Stimulated activated CD4-positive, alpha-beta T cell treated with anti-CD3 and anti-CD28 coated beads, Interleukin-12 subunit alpha, Interleukin-12 subunit beta, amount 100 ng/mL, for 24 hours (primary cell): ENCODE measurements at places on chromosomes 7 and 10.

DNA sequence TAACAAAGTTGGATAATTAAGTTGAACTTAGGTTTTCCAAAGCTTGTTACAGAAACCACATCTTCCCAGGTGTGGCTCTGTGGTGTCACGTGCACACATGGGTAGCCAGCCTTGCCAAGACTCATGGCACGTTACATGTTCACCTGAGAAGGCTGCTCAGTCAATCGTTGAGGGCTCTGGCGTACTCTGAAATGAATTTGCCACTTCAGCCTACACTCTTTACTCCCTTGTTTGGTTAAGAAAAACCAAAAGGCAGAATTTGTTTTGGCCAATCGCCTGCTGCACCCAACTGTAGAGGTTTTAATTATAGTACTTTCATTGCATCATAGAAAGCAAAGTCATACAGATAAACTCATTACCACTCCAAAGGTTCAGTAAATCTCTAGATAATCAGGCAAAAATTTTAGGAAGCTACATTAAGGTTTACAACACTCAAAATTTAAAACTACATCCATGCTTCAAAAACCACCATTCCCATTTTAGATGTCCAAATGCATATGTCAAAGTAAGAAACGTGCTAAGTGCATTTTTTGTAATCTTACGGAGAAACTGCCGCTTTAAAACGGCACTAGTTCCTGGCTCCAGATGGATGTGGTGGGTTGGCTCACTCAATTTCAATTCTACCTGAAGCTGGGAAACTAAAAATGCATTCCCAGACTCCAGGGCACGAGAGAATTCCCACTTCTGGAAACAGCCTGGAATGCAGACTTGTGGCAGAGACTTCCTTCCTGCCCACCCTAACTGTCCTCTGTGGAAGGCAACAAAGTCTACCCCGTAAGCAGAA, 88.4 kb downstream of the DIP2C start:
- no peak for DNase-seq

- DNase-seq: no peak
These were observed 139.7 kb downstream of the ELFN1 start for GRCh38 chr7:1809601-1810258.

- DNase-seq: no peak
These were observed 169.0 kb downstream of the SRPK2 start for GRCh38 chr7:105219771-105220160.

- no peak for DNase-seq
These were observed 98.7 kb upstream of the ADO start for GRCh38 chr10:62705789-62706188.

DNA sequence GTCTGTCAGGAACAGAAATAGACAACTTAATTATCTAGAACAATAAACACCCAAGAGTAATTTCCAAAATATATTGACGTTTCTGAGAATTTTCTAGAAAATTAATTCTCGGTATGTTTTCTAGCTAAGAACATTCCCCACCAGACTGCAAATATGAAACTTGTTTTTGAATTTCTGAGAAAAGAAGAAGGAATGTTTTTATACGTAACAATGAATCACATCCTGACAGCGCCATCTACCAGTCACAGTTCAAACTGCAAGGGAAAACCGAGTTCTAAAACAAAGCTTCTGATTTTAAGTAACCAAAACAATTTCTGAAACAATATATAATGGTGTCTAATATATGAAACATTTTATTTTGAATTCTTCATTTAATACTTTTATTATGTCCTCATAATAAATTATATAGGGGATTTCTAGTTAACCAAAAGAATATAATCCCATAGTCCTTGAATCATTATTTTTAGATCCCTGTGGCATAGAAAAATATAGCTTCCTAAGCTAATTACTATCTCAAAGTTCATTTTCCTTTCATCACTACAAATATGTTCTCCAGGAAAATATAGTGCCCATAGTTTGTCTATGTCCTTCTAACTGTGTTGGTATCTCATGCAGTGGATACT, 34.5 kb upstream of the MEOX2 start:
- no peak for DNase-seq

GRCh38 chr10:4663162-4663992, 162.6 kb upstream of the AKR1E2 start:
- DNase-seq: no peak

- DNase-seq: no peak
These were observed 32.6 kb upstream of the ORC5 start for GRCh38 chr7:104240401-104240800.

- no peak for DNase-seq
These were observed 124.3 kb upstream of the MACROH2A2 start for GRCh38 chr10:69928339-69928738.

DNA sequence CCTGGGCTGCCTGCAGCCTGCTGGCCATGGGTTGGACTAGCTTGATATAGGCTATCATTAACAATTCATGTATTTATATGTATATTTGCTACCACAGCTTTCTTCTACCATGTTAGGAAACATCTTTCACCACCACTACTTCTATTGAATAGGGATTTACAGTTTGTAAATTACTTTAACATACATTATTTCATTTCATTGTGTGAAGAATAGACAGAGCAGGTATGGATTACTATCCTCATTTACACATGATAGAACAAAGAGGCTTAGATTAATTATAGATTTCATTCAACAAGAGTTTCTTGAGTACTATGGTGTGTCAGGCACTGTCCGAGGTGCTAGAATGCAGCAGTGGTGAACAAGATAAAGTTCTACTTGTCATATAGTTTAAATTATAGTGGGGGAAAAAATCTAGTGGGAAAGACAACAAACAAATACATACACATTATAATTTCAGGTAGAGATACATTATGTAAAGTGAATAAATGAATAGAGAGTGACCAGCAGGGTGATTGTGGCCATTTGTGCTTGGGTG, 20.6 kb downstream of the VTI1A start:
- no peak for DNase-seq

DNA sequence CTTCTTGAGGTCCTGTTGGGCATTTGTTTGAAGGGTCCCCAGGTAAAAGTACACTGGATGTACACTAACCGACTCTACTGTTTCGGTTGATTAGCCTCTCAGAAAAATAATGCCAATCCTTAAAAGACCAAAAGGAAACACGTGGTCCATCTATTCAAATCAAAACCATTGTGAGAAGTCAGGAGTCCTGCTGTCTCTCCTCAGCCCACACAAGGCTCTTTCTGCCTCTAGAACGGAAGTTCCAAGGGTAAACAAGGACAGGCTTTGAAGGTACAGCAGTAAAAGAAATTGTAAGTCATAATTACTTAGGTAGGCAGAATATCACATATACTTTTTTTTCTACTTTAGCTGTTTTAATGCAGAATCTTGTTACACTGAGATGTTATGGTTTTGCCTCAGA, 71.7 kb upstream of the TPK1 start:
- DNase-seq: no peak

DNA sequence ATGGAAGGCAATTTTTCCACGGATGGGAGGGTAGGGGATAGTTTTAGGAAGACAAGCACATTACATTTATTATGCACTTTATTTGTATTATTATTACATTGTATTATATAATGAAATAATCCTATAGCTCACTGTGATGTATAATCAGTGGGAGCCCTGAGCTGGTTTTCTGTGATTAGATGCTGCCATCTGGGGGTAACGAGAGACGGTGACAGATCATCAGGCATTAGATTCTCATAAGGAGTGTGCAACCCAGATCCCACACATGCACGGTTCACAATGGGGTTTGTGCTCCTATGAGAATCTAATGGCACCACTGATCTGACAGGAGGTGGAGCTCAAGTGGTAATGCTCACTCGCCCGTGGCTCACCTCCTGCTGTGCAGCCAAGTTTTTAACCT, 103.9 kb upstream of the STK17A start:
- no peak for DNase-seq

- no peak for DNase-seq
These were observed 73.3 kb downstream of the KIAA1549 start for GRCh38 chr7:138907850-138908249.
